Activated B cell treated with CpG ODN at 0.5 μM for 24 hours (primary cell): ENCODE measurements at places on chromosomes 1 and 21.

- no peak for DNase-seq
Observed at GRCh38 chr1:83932281-83932680, 66.7 kb downstream of the TTLL7 start.

GRCh38 chr1:153028766-153029165 lies 2.2 kb upstream of the SPRR1B start:
- no peak for DNase-seq

DNA sequence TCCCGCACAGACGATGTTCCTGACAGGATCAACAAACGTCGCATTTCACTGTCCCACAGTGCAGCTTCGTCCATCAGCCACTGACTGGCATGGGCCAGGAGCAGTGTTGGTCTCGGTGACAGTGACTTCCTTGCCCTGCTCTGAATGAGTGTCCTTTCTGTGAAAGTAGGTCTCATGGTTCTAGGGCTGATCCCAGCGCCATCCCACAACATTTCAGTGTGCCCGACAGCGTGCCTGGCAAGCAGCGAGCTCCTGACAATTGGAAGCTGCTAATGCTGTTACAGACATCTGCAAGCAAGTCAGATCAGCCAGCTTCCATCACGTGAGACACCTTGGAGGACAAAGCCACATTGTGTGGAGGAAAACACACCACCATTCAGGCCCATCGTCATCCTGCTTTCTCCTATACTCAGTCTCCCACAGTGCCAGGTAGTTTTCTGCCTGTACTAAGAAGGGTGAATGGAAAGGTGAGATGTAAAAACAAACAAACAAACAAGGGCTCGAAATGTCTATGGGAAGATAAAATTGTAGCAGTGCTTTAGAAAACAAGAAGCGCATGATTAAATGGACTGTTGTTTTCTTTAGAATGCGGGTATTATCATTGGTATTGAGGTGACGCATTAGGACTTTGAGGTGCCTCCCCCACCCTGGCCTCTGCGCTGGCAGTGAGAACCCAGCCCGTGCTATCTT lies 21.9 kb downstream of the ERRFI1 start:
- DNase-seq, result no peak

DNA sequence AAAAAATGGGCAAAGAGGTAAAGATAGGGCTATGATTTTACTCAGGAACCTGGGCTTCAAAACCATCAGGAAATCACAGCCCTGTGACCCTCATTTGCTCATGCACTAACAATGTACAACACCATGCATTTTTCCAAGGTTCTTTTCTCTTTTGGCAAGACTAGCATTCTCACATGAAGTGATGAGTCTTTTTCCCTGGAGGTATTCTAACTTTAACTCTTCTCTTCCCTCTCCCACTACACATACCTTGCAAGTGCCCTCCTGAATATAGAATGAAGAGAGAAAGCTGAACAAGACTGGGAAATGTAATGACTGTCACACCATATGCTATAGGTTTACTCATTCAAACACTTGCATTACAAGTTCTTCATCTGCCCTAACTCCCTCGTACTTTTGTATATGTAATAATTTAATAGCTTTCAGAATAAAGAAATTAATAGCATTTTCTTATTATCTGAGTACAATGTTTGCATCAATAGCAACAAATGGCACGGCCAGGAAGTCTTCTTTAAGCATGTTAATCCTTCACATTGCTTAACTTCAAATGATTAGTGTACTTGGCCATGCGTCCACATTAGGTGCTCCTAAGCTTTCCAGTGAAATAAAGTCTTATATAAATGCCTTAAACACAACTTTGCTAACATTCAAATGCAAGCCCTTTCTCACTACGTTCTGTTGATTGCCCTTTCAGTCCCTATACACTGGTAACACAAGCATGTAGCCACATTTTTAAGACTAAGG lies 1.8 kb downstream of the NIBAN1 start:
- DNase-seq, result no peak

DNA sequence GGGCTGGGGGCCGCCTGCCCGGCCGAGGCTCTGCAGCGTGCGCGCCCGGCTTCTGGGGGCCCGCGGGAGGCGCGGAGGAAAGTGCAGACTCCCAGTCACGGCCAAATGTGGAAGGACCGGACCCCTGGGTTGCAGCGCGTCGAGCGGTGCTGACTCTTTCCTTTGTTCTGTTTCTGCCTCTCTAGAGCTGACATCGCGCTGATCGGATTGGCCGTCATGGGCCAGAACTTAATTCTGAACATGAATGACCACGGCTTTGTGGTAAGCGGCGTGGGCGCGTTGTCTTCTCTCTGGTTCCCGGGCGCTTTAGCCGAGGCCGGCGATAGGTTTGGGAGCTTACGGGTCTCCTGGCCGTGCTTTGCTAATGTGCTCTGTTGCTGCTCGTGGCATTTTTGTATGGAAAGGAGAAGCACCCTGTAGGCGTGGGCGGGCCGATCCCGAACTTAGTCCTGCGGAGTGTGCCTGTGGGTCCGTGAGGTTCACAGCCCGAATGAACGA lies 629 bp downstream of the PGD start:
- DNase-seq, result peak; percentile 22
